ENCODE measurements at places on chromosomes 2 and 18. TPM values are rescaled to one million over a fixed set of nuclear protein-coding genes. Genes with fewer than 3 reads are reported as not detected.
A peak's percentile ranks its signal among the peaks of the same experiment; 100 is the strongest.

DNA sequence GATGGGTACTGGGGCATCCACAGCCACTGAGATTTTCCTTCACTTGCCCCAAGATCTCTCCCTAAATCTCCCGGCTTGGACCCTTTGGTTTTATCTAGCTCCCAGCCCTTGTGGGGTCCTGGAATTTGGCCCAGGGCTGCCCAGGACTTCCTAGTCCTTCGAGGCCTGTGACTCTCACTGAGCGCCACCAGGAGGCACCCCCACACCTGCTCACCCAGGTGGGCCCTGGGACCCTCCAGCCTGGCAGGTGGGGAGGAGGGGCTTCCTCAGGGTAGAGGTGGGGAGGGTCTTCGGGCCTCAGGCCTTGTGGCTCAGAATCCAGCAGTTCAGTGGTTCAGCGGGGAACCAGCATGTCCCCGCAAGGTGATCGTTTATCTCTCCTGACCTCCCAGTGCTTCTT lies 11.9 kb upstream of the PRSS56 start:
- no peak for DNase-seq

GRCh38 chr2:235603659-235604058 lies 109.8 kb downstream of the AGAP1 start:
- no peak for DNase-seq

DNA sequence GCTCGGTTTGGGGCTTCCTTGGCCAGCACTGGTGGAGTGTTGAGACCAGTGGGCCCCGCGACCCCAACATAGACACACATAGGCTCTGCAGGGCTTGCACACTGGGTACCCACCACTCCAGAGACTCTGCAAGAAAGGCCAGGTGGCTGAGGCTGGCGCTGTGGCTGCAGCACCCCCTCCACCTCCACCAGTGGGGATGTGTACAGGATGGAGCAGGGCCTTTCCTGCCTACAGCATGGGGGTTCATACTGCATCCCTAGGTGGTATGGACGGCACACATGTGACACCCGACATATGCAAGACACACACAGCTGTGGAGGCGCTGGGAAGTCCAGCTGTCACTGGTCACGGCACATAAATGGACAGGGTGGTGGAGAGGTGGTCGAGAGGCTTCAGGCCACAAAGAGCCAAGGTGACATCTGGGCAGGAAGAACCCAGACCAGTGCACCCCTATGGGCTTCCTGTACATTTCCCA lies 1.3 kb downstream of the RNPEPL1 start:
- no peak for DNase-seq

- no peak for DNase-seq
Measured at GRCh38 chr2:69462780-69463179, 25.5 kb upstream of the NFU1 start.

GRCh38 chr18:9321017-9321452 lies 13.5 kb upstream of the TWSG1 start:
- DNase-seq = peak; percentile 32

DNA sequence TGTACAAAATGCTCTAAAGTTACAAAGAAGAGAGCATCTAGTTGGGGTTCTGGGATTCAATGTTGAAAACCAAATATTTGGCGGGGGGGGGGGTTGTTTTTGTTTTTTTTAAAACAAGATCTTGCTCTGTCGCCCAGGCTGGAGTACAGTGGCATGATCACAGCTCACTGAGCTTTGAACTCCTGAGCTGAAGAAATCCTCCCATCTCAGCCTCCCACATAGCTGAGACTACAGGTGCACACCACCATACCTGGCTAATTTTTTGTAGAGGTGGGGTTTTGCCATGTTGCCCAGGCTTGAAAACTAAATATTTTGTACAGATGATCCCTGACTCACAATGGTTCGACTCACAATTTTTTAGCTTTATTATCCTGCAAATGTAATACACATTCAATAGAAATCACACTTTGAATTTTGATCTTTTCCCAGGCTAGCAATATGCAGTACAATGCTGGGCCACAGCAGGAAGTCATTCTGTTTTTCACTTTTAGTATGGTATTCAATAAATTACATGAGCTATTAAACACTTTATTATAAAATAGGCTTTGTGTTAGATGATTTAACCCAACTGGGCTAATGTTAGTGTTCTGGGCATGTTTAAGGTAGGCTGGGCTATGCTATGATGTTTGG lies 7.6 kb downstream of the BARD1 start:
- DNase-seq = no peak

DNA sequence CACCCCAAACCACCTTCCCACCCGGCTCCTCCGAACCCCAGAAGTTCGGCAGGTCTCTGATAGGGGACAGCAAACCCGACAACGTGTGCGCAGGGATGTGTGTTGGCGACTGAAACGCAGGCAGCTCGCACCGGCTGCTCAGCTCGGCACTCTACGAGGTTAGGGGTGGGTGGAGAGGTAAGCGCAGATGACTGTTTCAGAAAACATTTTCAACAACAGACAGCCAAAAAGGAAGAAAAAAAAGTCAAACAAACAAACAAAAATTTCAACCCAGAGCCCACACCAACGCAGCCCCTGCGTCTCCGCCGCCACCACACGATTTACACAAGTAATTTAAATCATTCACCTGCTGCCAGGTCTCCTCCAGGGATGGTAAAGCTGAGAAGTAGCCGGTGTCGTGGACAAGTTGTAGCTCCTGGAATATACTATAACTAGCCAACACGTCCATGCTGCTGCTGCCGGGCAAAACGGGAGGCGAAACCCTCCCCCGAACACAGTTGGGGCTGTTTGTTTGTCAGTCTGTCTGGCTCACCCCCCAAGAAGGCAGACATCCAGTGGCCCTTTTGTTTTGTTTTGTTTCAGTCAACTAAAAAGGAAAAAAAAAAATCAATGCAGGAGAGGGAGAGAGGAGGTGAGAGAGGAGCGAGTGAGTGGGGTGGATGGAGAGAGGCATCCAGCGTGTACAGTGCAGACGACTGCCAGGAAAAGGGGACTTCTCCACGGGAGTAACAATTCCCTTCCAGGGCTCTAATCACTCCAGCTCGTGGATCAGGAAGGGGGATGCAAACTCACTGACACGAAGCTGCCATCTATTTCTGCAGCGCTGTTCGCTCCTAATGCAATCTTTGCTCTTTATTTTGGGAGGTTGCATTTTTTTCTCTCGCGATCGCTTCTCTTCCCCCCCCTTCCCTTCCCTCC lies at the start of gene KLF7:
TSS of gene KLF7 (minus strand) at position 828 of the 918 bp plus-strand sequence. CDS start at position 448, 380 bp downstream.
- DNase-seq = peak; percentile 70

- DNase-seq = no peak
Measured at GRCh38 chr2:51220080-51220479, 188.1 kb upstream of the NRXN1 start.

DNA sequence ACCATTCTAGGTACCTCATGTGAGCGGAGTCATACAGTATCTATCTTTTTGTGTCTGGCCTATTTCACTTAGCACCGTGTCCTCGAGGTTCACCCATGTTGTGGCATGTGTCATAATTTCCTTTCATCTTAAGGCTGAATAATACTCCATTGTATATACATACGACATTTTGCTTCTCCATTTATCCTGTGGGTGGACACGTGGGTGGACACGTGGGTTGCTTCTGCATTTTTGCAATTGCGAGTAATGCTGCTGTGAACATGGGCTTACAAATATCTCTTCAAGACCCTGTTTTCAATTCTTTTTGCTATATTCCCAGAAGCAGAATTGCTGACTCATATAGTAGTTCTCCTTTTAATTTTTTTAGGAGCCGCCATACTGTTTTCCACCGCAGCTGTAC lies 243.6 kb upstream of the EPAS1 start:
- no peak for DNase-seq

DNA sequence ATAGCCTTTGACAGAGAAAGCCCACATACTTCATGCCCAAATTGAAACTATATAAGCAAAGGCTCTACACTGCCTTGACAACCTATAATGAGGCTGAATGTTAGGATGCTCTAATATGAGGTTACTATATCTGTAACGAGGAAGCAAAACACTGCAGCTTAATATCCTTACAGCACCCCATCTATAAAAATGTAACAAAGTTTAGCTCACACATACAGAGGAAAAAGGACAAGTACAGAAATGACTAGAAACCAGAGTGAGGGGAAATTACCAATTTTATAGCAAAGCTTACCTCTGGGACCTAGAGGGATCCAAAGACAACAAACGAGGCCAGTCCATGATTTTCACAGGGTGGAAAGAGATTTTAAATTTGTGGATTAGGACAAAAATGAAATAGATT lies 138.5 kb downstream of the COL4A4 start:
- no peak for DNase-seq

GRCh38 chr2:26605195-26605998 lies 35.8 kb downstream of the CIB4 start:
- no peak for DNase-seq

DNA sequence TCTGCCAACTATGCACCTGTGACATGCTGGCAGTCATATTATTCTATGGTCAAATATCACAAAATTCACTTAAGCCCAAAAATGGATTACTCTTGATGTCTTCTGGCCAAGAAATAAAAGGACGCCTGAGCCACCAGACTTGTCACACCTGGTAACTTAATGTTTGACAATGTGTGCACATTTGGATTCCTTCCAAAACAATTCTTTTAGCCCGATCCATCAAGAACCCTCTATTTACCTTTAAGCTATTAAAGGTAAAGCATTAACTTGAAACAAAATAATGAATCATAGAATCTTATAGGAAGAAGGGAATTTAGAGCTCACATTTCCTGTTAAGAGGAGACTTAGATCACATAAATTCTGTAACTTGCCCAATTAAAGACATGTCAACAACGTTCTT lies 46.5 kb upstream of the NFU1 start:
- no peak for DNase-seq

GRCh38 chr2:111102216-111102615 lies 18.5 kb upstream of the BCL2L11 start:
- DNase-seq = no peak

DNA sequence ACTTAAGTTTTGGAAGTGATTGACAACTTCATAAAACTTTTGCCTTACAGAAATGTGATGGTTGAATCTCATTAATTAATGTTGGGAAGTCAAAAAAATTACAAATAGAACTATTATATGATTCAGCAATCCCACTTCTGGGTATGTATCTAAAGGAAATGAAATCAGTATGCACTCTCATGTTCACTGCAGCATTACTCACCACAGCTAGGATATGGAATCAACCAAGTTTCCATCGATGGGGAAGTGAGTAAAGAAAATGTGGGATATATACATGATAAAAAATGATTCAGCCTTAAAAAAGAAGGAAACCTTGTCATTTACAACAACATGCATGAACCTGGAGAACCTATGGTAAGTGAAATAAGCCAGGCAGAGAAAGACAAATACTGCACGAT lies 112.4 kb upstream of the WDR75 start:
- DNase-seq = no peak

- DNase-seq = no peak
Measured at GRCh38 chr2:41894563-41895333, 153.1 kb upstream of the PKDCC start.

- no peak for DNase-seq
Measured at GRCh38 chr18:2910751-2911425, 64.1 kb downstream of the EMILIN2 start.

DNA sequence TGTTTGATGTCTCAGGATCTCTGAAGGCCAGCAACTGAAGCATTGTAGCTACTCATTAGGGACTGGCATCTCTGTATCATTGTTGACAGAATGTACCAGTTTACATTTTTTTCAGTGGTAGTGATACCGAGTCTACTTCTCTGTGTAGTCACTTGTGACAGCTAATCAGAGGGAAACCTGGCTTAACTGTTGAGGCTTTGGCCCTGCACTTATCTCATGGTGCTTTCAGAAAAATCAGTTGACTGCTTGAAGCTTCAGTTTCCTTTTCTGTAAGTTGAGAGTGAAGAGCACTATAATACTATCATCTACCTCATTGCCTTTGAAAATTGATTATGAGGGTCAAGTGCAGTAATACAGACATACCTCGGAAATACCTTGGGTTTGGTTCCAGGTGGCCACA lies 90.0 kb downstream of the COMMD1 start:
- DNase-seq = no peak

- DNase-seq = no peak
Measured at GRCh38 chr2:147888680-147889079, 43.9 kb downstream of the ACVR2A start.

GRCh38 chr2:215436705-215437565 lies 1.1 kb upstream of the FN1 start:
- peak; percentile 12 for DNase-seq

DNA sequence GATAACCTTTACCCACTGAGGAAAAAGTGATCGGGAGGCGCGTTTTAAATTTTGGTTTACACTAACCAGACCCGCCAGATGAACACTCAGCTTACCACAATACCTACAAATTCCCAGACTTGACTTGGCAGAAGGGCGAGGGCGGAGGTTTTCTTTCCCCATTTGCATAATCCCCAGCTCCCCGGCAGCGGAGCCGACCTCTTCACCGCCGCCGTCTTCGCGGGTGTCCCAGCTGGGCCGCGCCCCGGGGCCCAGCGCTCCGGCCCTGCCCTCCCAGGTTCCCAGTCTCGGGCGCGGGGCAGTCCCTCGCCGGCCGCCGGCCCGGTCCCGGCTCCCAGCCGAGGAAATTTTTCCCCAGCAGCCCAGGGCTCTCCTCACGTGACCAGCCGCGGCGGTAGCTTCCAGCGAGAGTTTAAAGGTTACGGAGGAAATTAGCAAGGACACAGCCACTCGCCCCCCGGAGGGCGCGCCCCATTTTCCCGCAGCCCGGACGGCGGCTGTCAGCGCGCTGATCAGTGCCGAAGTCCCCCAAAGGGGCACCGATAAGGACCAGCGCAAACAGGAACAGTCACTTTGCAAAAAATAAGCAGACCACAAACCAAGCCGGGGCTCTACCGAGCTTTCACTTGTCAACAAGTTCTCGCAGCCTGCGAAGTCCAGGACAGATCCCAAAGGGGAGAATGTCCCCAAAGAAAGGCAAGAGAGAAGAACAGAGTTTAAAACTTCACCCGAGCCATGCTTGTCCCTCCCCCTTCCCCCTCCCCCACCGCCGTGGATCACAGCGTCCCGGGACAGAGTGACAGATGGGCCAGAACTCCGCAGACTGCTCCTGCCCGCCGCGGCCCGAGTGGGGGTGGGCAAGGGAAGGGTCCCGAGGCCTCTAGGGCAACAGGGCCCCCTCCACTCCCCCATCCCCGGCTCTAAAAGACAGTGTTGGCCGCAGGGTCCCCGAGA lies 1.3 kb upstream of the PRKCE start:
- no peak for DNase-seq

DNA sequence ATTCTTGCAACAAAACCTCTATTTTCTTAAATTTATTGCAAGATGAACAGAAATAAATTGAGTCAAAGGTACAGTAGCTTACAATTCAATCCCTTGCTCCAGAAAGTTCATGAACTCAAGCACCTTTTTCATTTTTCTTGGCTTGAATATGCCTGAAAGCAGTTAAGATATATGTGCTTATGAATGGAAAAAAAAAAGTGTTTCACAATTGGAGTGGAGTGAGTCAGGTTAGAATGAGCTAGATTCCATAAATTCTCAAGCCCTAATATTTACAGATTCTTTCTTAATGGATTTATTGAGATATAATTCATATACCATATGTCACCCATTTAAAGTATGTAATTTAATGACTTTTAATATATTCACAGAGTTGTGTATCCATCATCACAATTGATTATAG lies 39.6 kb upstream of the NEMP2 start:
- DNase-seq = no peak

- DNase-seq = no peak
Measured at GRCh38 chr2:19442731-19443130, 84.3 kb upstream of the OSR1 start.

RUFY4 gene
- polyA plus RNA-seq = 0.41 TPM

LOXHD1 gene
- 0.83 TPM for polyA plus RNA-seq

CYP27C1 gene
- polyA plus RNA-seq = 8.9 TPM

IMPA2 gene
- 92.3 TPM for polyA plus RNA-seq

ACOXL gene
- polyA plus RNA-seq = 0.73 TPM

DUSP19 gene
- 5.3 TPM for polyA plus RNA-seq

REG1B gene
- not detected for polyA plus RNA-seq

DPP10 gene
- polyA plus RNA-seq = 12.6 TPM

TSPYL6 gene
- polyA plus RNA-seq = 0.21 TPM

PLGLB2 gene
- 3.2 TPM for polyA plus RNA-seq

LIMS3 gene
- polyA plus RNA-seq = 3.9 TPM
